Activated naive CD4-positive, alpha-beta T cell treated with anti-CD3 and anti-CD28 coated beads, Interleukin-2, amount 50 U/mL, for 72 hours (primary cell): ENCODE measurements at places on chromosomes 6 and 20. TPM values are rescaled to one million over a fixed set of nuclear protein-coding genes. Genes with fewer than 3 reads are reported as not detected.

DNA sequence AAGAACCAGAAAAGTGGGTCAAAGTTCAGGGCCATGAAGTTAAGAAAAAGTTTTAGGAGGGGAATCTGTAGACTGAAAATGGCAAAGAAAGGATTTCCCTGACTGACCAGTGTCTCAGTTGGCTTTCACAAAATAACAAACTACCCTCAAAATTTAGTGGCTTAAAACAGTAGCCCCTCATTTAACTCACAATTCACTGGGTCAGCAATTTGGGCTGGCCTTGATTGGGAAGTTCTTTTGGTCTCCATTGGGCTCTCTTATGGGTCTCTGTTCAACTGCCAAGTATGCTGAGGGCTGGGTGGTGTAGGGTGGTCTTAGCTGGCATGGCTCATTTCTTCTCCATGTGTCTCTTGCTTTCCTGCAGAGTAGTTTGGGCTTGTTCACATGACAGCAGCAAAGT lies 161.5 kb downstream of the PLCB4 start:
- no peak for DNase-seq

- DNase-seq = no peak
Observed at GRCh38 chr20:50932691-50933280, 1.5 kb upstream of the ADNP start.

DNA sequence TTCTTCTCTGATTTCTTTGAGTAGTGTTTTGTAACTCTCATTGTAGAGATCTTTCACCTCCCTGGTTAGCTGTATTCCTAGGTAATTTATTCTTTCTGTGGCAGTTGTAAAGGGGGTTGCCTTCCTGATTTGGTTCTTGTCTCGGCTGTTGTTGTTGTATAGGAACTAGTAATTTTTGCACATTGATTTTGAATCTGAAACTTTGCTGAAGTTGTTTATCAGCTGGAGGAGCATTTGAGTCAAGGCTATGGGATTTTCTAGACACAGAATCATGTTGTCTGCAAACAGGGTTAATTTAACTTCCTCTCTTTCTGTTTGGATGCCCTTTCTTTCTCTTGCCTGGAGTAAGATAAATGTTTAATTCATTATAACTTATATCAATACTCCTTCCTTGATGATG lies 86.4 kb downstream of the OLIG3 start:
- DNase-seq = no peak

DNA sequence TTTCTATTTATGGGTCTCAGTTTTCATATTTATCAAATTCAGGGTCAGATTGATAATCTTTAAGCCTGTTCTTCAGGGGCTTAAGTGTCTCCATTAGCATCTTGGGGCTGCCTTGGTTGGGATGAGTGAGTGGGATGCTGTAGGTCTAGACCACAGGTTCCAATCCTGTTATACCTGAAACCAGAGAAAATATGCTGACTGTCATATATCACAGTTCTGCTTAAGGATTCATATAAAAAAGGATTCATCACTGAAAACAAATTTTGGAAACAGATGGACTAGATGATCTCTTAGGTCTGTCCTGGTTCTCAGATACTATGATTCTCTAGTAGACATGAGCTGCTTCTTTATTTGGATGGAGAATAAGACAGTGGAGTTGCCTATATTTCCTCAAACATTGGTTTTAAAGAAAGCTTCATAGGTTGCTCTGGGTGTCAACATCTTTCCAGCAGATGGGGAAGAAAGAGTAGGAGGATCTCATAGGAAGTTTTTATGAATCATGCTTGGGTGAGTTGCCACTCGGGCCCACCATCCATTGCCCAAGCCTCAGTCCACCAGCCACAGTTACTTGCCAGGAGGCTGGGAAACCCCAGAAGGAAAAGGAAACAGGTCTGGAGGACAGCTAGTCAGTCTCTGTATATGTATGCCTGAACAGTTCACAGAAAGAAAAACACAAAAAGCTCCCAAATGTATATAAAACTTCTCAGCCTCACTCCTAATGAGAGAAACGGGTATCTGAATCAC lies 42.9 kb upstream of the MAP7 start:
- DNase-seq = no peak

The HLA-DPA1 gene
- total RNA-seq = 24.4 TPM

- DNase-seq = no peak
Observed at GRCh38 chr6:10719296-10719963, 3.4 kb upstream of the TMEM14C start.

The ACTL10 gene
- 2.4 TPM for total RNA-seq

GRCh38 chr20:56155625-56156024 lies 92.9 kb upstream of the MC3R start:
- no peak for DNase-seq

DNA sequence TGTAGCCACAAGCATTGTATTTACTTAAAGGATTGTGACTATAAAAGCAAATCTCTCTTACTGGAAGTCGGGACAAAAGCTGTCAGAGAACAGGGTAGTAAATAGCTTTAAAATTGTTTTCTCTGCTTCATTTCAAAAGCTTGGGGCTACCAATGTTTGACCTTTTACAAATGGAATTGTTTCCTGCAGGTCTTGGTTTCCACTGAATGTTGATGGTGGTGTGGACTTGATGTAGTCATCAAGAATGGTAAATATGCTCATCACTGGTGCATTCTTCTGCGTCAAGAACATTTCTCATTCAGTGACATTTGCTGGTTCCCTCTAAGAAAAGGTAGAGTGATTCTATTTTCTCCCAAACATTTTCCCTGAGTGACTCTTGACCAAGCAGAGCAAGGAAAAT lies 435.4 kb upstream of the KHDRBS2 start:
- DNase-seq = no peak

- DNase-seq = no peak
Observed at GRCh38 chr20:43430265-43431133, 27.2 kb upstream of the SRSF6 start.

DNA sequence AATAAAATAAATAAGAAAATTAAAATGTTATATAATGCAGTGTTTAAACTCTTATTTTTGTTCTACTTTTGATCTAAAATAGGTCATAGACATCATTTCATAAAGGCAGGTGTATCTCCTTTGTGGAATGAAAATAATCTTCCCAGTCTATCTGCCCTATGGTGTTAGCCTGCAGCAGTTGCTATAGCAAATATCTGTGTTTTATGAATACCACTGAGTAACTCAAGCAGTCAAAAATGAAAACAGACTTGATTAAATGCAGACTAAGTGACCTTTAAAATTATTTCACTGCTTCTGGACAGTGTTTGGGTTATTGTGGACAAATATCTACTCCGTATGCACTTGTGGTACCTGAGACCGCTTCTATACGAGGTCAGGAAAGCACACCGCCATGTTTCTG lies 11.8 kb downstream of the HTR1B start:
- no peak for DNase-seq

- no peak for DNase-seq
Observed at GRCh38 chr6:163328411-163328810, 86.1 kb upstream of the QKI start.

DNA sequence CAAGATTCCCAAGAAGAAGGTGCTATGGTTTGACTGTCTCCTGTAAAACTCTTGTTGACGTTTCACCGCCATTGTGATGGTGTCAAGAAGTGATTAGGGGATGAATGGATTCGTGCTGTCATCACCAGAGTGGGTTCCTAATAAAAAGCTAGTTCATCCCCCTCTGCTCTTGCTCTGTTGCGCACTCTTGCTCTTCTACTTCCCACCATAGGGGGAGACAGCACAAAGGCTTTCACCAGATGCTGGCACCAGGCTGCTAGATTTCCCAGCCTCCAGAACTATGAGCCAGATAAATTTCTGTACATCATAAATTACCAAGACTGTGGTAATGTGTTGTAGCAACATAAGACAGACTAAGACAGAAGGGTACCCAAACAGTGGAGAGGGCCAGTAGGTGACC lies 21.6 kb upstream of the CCDC28A start:
- DNase-seq = no peak

GRCh38 chr6:42339991-42340401 lies 111.7 kb downstream of the TRERF1 start:
- DNase-seq = peak; percentile 66

The TRAPPC3L gene
- total RNA-seq = not detected

GRCh38 chr6:90383196-90383822 lies 86.7 kb upstream of the BACH2 start:
- no peak for DNase-seq

DNA sequence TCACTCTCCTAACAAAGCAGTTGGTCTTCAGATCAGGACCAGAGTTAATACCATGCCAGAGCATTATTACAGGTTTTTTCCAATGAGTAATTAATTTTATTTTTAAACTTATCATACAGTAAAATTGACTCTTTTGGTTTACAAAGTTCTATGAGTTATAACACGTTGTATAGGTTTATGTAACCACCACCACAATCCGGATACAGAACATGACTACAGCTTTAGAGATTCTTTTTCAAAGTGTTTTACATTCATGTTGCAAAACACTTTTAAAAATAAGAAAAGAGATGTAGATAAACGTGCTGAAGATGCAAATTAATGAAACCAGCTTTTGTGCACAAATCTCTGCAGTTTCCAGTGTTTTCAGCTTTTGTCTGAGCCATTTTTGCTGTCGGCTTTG lies 1.5 kb upstream of the TPBG start:
- no peak for DNase-seq

The SLC32A1 gene
- total RNA-seq = not detected
